Erythroblast (primary cell): ENCODE measurements at places on chromosomes 11 and 22.

DNA sequence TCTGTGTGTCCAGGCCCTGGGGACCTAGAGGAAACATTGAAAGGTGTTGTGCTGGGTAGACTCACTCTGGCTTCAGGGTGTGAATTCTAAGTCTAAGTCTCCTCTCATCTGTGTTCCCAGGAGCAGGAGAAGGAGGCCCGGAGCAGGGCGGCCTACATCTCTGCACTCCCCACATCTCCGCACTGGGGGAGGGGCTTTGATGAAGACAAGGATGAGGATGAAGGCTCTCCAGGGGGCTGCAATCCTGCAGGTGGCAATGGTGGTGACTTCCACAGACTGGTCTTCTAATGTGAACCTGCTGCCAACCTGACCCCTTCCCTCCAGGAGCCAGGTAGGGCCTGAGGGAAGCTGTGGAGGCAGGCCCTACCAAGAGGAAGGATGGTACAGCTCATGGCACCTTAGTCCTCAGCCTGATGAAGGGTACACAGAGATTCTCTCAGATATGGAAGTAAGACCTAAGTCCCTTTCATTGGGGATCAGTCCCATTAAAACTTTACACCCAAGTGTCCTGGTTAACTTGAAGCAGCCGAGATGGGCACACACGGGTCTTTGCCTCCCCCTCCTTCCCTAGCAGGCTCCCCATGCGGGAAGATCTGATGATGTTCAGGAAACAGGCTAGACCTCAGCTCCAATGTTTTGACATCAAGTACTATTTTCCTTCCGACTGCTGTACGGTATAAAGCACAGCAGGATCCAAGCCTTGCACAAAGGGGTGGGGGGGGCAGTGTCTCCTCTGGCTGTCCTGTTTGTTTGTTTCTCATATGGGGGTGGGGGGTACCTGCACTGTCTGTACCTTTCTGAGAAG lies 25.0 kb downstream of the USP35 start:
- DNase-seq = no peak

DNA sequence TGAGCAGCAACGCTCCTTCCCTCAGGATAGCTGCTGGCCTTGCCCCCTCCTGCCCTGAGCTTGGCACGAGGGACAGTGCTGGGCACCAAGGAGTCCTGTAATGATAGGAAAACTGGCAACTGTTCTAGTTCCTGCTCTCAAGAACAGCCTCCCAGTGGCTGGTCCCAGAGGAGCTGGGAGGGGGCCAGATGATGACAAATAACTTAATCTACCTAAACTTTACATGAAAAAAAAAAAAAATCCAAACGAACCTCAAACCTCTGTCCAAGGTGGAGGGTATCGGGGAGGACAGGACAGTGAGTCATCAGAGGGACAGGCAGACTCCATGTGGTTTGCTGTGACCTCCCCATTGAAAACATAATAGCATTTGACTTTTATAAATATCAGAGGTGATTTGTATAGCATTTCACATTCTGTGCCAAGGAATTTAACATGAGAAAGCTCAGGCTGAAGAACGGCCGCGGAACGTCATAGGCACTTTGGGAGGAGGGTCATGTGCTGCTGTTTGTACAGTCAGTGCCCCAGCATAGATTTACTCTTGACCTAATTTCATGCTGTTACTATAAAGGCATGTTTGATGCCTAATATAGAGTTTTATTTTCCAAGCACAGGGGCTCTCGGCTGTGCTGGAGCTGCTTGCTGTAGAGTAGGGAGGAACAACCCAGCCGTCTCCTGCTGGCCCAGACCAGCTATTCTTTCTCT lies 98.2 kb upstream of the NNMT start:
- DNase-seq = no peak

DNA sequence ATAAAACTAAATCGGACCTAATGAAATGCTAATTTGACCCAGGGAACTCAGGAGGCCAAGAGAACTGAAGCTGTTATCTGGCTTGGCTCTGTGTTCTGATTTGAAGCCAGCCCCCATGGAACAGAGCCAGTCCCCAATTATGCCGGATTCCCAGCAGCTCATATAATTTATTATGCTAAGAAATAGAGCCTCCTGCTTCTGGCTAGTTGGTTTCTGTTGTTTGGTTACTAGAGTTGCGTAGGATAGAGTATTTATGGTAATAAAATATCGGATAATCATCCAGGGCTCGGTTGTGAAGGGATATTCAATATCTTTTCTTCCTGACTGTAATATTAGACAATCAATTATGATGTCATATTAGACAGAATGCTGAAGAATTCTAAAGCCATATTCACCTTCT lies 120.4 kb upstream of the TTC12 start:
- no peak for DNase-seq

DNA sequence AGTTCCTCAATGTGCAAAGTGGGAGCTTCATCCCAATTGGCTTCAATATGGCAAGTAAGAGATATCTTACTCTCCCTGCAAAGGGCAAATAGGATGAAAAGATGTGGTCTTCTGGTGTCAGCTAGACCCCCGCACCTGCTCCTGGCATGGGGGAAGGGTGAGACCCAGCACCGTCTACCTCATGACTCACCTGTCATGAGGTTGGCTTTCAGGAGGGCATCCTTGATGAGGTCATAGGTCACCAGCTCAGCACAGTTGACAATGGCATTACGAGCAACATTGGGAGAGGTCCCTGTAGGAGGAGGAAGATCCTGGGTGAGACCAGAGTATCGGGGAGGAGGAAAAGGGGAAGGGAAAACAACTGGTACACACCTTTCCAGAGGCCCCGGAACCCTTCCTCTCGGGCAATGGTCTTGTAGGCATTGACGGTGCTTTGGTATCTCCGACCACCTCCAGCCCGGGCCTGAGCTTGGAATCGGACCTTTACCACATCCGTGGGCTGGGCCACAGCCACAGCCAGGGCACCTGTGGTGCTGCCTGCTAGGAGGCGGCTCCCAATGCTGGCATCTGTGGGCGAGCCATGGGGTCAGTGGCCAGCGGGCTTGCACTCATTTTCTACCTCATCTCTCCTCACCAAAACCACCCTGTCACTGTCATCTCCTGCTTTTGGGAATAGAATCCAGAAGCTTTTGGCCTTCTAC lies 6.0 kb downstream of the UCP2 start:
- no peak for DNase-seq

GRCh38 chr11:65571940-65572339 lies 398 bp upstream of the FAM89B start:
- peak; percentile 69 for DNase-seq

GRCh38 chr11:78669249-78669648 lies 94.6 kb upstream of the NARS2 start:
- DNase-seq = no peak

DNA sequence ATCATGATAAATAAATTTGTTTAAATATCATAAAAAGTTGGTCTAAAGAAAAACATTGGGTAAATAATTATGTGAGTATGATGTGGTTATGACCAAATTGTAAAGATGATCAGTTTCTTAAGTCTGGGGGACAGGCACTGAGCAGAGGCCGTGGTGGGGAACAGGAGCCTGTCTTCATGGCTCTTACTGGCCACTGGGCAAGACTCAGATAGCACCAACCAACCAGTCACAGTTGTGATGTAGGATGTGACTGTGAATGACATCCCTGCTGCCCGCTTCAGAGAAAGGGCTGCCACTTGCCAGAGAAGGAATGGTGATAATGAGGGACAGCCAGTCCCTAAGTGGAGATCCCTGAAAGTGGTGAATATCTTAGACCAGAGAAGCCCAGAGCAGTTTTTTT lies 7.0 kb downstream of the PTPRJ start:
- peak; percentile 21 for DNase-seq
